ENCODE measurements at places on chromosomes 4 and X. TPM values are rescaled to one million over a fixed set of nuclear protein-coding genes. Genes with fewer than 3 reads are reported as not detected.

Gene HAND2
- not detected for polyA plus RNA-seq

Gene FGB
- polyA plus RNA-seq: not detected

Gene SLC2A9
- 2.7 TPM for polyA plus RNA-seq

Gene CT45A1
- polyA plus RNA-seq: not detected

Gene FBXL5
- polyA plus RNA-seq: 44.5 TPM

Gene OTC
- polyA plus RNA-seq: not detected

Gene LRRC66
- polyA plus RNA-seq: not detected

DNA sequence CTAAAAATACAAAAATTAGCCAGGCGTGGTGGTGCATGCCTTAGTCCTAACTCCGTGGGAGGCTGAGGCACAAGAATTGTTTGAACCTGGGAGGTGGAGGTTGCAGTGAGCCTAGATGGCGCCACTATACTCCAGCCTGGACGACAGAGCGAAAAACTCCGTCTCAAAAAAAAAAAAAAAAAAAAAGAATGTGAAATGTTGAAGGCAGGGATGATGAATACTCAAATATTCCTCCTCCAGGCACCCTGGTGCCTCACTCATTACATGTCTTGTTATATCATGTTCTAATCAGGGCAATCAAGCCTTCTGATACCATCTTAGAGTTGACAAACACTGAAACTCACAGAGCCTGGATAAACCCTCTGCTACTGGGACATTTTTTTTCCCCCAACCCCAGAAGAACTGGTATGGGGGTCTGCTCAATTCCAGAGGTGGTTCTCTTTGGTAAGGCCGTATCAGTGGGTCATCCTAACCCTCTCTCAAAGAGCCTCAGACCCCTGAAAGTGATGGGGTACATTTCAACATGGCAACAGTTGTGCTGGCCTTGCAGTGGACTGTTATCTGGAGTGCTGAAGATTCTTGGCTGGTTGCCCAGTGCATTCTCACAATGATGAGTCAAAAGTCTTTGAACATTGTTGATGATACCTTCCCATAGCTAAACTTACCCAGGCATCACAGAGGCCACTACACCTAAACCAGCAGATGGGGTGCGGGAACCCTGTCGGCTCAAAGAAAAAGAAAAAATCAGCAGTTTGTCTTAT, 2.4 kb upstream of the SH3KBP1 start:
- peak; percentile 84 for DNase-seq

DNA sequence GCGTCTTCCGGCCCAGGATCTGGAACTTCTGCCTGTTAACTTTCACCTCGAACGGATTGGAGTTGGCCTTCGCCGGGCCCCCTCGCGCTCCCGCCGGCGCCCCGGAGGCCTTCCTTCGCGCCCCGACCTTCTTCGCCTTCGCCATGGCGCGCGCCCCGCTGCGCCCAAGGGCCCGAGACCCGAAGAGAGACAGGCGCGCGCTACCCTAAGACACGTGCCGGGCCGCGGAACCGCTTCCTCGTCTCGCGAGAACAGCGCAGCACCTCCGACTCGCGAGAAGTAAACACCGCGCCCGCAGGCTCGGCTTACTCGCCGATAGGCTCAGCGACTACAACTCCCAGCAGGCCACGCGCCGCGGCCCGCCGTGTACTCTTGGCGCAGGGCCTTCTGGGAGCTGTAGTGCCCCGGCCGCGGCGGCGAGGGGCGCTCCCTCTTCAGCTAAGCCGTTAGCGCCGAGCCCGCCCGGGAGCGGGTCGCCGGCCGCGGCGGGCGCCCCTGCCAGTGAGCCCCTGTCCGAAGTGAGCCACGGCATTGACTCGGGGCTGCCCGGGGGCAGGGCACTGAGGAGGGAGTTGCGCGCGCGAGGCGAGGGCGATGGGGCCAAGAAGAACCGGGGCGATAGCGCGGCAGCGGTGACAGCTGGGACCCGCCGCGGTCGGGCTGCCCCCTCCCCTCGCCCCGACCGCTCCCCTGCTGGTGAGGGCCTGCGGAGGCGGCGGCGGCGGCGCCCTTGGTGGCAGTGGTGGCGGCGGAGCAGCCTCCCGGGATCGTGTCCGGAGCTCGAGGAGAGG, at the start of the genes GRK4 and NOP14:
Gene GRK4 (plus strand): TSS at position 397 of the 791 bp plus-strand sequence. CDS start 500 bp downstream, outside the sequence.
Gene NOP14 (minus strand): TSS at position 232 of the 791 bp plus-strand sequence. CDS start 87 bp downstream, at position 145.
- DNase-seq: peak; percentile 92

DNA sequence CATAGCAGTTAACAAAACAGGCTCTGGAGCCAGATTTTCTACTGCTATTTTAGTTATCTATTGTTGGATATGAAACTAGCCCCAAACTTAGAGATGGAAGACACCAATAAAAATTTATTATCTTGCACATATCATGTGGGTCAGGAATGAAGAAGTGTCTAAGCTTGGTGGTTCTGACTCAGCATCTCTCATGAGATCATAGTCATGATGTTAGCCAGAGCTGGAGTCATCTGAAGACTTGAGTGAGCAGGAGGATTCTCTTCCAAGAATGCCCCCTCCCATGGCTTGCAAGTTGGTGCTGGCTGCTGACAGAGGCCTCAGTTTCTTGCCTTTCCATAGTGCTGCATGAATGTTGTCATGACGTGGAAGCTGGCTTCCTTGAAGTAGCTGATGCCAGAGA, 68.2 kb upstream of the TAPT1 start:
- no peak for DNase-seq

- no peak for DNase-seq
Observed at GRCh38 chrX:35798042-35798441, at the start of gene MAGEB16. Gene MAGEB16 (plus strand): TSS chrX:35798342. CDS start chrX:35802197, 3,855 bp downstream.

DNA sequence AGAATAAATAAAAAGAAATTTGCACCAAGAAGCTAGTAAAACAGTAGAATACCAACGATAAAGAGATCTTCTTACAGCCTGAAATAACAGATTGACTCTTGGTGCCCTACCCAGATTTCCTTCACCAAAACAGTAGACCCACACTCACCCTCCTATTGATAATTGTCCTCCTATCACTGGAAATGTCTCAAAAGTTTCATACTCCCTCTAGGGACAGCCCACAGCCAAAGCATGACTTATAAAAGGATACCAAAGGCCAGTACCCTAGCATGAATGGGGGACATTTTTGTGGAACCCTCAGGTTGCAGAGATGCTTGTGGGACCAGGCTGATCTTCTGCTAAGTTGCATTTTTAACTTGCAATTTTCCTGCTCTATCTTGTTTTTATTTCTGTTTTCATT, 104.1 kb downstream of the INPP4B start:
- no peak for DNase-seq

- DNase-seq: no peak
Observed at GRCh38 chr4:76212851-76213414, 691 bp downstream of the SCARB2 start.

GRCh38 chrX:31546126-31546525, 474.3 kb upstream of the FTHL17 start:
- no peak for DNase-seq

DNA sequence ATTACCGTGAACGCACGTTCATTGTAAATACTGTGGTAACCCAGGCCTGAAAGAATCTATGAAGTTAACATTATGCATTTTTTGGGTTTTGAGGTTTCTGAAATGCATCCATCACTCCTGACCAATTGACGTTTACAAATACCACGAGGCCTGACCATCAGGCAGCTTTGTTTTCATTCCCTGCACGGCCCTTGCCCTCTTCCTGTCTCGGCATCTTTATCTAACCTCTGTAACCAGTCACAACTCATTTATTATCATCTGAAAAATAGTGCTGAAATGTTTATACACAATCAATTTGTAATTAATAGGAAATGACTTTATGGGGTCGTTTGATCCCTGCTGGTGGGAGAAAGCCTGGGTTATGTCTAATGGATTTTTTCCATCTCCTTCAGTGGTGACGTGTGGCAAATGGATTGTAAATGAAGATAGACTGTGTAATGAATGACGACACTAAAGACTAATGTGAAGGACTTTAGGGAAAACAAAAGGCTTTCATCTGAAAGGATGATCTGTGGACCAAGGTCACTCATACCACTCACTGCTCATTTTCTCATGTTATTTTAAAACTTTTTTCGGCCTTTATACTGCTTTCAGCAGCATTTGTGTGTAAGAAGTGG, 102.7 kb upstream of the SORBS2 start:
- DNase-seq: no peak

DNA sequence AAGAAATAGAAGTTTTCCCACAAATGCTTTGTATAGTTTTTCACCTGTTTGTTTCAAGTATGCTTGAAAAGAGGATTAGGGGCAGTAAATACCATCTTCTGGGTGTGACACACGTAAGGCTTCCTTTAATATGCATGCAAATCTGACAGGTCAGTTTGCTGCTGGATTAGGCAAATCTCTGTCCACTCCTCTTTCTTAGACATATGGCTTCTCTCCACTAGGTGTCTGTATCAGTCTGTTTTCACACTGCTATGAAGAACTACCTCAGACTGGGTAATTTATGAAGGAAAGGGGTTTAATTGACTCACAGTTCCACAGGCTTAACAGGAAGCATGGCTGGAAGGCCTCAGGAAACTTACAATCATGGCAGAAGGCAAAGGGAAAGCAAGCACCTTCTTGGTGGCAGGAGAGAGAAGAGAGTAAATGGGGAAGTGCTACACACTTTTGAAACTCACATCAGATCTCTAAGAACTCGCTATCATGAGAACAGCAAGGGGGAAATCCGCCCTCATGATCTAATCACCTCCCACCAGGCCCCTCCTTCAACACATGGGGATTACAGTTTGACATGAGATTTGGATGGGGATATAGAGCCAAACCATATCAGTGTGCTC, 66.9 kb downstream of the TAB3 start:
- DNase-seq: peak; percentile 34

DNA sequence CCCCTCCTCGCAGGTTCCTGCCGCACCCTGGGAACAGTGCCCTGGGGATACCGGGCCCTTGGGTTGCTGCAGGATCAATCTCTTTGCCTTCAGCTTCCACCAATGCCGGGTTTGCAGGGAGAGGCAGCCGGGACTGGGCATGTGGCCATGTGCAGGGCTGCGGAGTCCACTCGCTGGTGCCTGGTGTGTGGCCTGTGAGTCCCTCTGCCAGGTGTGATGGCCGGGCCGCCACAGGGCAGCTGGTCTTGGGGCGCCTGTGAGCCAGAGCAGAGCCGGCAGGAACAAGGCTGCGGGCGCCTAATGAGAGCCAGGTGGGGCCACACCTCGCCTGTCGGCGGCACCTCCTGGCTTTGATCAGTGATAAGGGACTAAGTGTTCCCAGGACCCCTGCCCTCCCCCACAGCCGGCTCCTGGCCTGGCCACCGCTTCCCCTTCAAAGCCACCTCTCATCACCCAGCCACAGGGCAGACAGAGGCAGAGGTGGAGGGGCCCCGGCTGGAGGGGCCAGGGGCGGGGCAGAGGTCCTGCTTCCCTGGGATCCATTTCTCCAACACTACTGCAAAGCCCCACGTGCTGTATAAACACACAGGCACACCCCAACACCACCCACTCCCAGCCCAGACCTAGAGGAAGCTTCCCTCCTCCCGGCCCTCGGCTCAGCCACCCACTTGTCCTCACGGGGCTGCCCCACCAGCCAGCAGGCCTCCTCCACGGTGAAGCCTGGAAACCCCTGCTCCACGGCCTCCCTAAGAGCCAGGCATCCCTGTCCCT, 132.7 kb downstream of the CPZ start:
- DNase-seq: no peak

DNA sequence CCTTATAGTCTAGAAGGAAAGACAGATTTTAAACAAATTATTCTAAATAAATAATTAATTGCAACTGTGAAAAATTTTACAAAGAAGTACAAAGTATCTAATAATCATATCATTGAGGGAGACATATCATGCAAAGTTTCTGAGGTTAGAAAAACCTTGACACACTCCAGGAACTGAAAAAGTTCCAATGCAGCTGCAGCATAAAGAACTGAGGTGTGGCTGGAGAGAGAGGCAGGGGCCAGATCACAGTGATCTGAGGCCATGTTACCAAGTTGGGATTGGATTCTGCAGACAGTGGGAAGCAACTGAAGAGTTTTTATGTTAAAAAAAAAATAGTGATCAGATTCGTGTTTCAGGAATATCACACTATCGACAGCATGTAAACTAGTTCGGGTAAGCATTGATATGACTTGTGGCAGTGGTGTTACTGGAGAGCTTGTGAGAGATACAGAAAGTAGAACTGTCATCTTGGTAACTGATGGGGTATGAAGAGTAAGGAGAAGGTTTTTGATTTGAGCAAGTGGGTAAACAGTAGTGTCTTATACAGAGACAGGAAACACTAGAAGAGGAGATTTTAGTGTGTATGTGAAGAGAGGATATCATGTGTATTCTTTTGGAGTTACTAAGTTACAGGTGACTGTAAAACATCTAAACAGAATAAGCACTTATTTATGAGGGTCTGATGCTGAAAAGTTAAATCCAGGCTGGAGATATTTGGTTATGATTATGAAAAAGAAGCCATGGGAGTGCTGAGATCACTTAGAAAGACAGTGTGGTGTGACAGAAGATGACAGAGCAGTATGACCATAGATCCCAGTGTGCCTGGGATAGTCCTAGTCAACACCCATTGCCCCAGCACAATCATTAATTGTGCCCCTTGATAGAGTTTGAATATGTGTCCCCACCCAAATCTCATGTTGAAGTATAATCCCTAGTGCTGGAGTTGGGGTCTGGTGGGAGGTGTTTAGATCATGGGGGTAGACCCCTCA, 15.6 kb upstream of the SPRY1 start:
- DNase-seq: no peak

DNA sequence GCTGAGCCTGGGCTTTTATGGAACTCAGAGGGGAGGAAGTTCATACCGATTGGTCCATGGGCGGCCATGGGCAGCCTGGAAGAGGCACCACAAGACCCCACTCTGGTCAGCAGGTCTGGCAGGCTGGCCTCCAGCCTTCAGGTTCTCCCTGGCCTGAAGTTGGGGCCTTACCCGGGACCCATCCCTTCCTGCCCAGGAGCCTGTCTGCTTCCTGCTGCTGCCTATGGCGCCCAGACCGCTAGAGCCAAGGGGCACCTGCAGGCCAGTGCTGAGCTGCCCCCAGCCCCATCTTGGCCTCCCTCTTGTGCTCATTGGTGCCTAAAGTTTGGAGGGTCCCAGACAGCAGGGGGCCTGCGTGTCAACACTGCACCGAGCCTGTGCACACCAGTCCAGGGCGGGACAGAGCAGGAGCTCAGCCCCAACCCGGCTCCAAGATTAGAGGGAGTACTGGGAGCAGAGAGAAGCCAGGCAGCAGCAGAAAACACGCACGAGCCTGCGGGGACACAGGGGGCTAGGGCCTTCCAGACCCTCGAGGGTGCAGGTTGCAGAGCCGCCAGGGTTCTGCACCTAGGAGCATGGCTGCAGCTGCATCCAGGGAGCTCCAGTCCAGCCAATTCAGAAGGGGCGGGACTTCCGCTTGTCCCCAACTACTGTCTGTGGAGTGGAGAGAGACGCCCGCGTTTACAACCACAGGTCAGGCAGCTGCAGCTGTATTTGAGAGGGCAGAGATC, 30.7 kb upstream of the ZNF280C start:
- no peak for DNase-seq

GRCh38 chr4:73603854-73604584, 16.2 kb downstream of the RASSF6 start:
- no peak for DNase-seq

DNA sequence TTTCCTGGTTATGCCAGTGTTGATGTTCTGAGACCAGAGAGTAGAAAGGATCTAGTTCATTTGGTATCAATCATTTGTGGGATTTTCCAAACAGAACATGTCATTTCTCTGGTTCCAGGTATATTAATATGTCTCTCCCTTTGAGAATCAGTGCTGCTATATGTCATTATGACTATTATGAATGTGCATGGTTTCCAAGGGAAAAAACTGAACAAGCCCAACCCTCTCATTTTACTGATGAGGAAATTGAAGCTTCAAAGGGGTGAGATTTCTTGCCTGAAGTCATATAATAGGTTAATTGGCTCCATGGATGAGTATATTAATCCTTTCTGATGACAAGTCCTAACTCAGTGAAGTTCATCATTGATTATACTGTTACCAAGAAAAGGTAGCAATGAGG, 31.9 kb downstream of the RUFY3 start:
- no peak for DNase-seq

GRCh38 chr4:135269125-135269890, 1067.7 kb upstream of the PABPC4L start:
- DNase-seq: peak; percentile 16
